Glomerular endothelial cell (primary cell): ENCODE measurements at places on chromosomes 12 and 14.

DNA sequence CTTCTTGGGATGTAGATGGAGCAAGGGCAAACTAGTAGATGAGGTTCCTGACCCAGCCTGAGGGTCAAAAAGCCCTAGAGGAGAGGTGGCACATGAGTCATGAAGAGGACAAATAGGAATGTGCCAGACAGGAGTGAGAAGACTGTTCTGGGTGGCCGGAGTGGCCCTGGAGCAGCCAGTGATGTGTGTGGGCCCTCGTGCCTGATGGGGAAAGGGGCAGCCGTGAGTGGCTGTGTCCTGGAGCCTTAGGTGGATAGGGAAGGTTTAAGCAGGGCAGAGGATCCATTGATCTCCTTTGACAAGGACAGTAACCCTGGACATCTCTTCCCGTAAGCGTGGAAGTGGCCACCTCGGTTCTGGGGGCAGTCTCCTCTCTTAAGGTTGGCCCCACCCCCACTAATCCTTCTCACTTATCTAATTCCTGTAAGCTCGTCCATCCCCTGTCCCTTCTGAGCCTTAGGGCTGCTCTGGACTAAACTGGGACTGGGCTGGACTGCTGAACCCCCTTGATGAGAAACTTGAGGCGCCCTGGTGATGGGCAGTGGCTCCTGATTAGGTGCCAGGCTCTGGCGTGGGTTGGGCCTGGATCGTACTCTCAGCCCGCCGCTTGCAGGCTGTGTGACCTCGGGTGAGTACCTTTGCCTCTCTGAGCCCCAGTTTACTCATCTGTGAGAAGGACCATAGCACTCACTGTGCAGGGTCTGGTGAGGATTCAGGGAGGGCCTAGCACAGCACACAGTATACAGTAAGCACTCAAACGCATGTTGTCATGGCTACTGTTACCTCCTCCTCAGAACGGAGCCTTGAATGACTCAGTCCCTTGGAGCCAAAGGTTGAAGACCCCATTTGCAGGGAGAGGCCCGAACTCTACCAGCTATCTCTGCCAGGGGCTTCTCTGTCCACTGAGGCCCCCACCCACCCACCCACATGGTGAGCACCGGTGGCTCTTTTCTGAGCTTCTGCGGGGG, 4.0 kb downstream of the FAM222A start:
- DNase-seq, result no peak

DNA sequence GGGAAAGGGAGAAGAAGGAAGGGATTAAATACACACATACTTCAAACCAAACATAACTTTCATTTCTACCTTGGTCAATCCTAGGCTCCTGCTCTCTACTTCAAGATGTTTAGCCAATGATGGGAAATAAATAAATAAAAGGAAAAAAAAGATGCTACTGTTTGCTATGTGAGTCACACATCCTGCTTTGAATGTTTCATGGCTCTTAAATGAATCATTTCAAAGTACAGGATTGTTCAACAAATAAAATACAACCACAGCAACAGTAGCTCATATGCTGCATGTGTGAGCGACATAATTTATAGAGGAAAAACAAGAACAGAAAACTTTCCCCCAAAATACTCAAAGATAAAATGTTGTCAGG, 54.3 kb upstream of the NPFF start:
- DNase-seq, result peak; percentile 81

DNA sequence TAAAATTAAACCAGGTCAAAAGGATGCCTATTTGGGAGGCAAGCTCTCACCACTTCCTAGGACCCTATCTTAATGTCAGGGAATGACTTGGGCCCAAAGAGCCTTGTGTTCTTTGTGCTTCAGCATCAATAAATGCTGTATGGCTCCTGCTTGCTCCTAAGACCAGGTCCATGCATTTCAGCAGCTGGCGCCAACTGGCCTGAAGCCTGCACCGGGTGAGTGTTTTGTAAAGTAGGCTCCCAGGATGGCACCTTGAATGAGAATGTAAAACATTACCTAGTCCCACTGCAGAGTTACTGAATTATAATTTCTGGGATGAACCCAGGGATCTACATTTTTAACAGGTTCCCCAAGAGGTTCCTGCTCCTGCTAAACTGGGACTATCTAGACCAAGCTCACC, 16.1 kb upstream of the SLC38A4 start:
- DNase-seq, result no peak

DNA sequence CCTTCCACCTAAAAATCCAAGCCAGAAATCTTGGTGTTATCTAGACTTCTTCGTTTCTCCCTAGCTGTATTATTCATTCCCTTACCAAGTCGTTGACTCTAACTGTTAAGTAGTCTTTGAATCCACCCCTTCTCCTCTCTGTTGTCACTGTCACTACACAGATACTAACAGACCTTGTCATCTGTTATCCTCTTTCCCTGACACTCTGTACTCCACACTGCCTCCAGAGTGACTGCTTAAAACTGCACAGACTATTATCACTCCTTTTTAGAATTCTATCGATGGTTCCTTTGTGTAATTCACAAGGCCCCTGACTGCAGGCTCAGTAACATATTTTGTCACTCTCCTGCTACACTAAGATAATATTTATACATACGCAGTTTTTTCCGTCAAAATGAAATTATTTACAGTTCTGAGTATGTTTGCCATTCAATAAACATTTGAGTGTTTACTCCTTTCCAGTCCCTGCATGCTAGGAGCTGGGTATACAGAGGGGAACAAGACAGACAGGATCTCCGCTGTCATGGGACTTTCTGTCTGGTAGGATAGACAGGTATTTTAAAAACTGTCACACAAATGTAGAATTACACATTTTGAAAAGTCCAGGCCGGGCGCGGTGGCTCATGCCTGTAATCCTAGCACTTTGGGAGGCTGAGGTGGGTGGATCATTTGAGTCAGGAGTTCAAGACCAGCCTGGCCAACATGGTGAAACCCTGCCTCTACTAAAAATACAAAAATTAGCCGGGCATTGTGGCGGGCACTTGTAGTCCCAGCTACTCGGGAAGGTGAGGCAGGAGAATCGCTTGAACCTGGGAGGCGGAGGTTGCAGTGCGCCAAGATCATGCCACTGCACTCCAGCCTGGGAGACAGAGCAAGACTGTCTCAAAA, 3.8 kb downstream of the MARS1 start:
- no peak for DNase-seq

DNA sequence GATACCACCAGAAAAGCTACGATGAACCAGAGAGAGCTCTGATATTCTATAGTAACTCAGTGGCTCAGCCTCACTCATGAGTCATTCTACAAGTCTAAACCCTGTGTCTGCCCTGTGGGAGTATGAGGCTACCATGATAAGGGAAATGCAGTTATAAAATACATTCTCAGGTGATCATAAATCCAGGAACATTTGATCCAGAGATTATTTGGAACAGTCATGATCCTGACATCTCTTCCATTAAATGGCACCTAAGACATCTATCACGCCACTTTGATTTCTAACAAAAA, 202.6 kb upstream of the RASSF8 start:
- no peak for DNase-seq

DNA sequence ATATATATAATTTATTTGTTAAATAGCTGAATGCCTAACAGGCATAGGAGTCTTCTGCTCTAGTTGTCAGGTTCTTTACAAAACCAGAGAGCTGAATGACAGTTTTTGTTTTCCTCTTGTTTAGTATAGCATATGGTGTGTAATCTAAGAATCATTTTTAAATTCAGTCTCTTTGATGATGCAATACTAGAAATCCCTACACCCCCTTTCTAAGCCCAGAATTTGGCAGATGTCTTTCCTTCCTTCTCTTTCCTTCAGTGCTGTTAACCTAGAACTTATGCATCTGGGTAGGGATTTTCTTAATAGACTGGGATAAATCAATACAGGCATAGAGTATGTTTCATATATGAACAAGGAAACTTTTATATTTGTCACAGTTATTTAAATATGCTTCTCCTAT, 198.1 kb downstream of the KCNH5 start:
- DNase-seq, result no peak

GRCh38 chr14:91935586-91935985, 11.9 kb downstream of the FBLN5 start:
- no peak for DNase-seq

GRCh38 chr14:22872033-22872832, 693 bp downstream of the LRP10 start:
- DNase-seq, result no peak

- DNase-seq, result no peak
Measured at GRCh38 chr12:129169928-129170327, 316.6 kb downstream of the GLT1D1 start.

GRCh38 chr12:132133952-132134652, 10.0 kb downstream of the DDX51 start:
- DNase-seq, result no peak

- no peak for DNase-seq
Measured at GRCh38 chr14:55803873-55804553, 224.0 kb downstream of the KTN1 start.

- no peak for DNase-seq
Measured at GRCh38 chr12:89663577-89664357, 44.9 kb downstream of the ATP2B1 start.

- no peak for DNase-seq
Measured at GRCh38 chr14:26987744-26988363, 390.0 kb upstream of the NOVA1 start.

DNA sequence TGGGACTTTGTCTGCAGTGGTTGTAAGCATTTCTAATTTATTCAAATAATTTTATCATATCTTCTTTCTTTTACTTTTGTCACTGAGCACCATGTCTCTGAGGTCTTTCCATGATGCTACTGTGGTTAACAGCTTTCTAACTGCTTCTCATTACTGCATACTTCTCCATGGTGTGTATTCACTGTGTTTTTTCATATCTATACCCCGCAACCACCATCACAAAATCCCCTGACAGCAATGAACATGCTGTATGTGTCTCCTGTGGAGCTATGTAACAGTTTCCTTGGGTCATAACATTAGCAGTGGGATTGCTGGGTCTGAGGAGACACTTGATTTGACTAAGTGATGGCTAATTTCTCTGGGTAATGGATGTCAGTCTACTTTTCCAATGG, 29.2 kb upstream of the CHST11 start:
- no peak for DNase-seq

GRCh38 chr12:124191024-124191359, 103.9 kb upstream of the RFLNA start:
- no peak for DNase-seq

DNA sequence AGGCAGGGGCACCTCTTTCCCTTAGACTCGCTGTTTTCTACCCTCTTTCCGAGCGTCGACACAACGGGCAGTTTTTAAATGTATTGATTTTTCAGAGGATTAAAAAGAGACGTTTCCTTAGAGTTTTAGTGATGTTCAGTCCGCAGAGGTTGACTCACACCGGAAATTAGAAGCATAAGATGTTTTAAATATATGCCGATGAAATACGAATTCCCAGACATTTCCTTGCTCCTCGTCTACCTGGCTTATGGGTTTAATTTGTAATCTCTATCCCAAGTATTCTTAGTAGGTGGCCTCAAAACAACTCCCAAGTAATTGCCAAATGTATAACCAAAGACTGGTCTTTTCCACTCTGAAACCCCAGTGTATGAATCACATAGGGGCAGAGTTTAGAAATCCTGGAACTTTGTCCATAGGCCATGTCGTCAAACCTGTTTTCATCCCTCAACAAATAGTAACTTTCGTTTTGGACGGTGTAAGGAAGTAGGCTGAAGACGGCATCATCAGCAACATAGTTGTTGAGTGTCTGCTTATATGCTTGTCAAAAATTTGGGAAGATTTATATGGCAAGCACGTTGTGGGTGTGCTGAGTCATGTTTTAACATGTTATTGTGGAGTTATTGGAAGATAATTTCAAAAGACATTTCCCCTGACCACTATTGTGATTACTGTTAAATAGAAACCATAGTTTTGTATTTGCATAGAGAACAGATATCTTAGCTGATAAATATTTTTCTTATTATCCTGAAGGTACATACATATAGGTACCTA, 824 bp downstream of the TBK1 start:
- peak; percentile 55 for DNase-seq

GRCh38 chr14:32443890-32444661, 115.0 kb downstream of the AKAP6 start:
- DNase-seq, result no peak

GRCh38 chr12:16119618-16120415, 157.7 kb downstream of the SLC15A5 start:
- no peak for DNase-seq

DNA sequence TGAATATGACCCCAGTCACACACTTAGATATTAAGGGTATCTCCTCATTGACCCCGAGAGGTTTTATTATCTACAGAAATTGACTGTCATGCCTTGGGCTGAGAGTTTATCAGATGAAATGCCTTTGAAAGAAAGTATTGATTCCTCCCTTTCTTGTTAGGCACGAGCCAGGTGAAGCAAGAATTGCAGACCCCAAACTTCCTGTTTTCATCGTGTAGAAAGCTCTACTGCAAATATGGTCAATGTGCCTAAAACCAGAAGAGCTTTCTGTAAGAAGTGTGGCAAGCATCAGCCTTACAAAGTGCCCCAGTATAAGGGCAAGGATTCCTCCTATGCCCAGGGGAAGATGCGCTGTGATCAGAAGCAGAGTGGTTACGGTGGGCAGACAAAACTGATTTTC, 143.9 kb upstream of the FUT8 start:
- DNase-seq, result no peak

DNA sequence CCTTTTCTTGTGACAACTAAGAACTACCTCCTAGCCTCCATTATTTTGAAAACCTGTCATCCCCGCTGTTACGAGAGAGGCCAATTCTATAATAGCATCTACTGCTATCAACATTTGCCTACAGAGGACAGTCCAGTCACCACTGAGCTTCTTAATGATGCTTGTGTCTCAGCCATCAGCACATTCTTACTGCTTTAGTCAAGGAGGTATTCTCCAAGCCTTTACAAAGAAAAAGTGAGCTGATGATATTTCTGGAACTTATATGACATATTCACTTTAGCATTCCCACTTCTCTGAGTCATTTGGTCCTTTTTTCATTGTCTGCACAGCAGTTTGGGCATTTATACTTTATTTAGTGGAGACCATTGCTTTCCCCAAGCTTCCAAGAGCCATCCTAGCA, 497.7 kb upstream of the RPL10L start:
- DNase-seq, result no peak

DNA sequence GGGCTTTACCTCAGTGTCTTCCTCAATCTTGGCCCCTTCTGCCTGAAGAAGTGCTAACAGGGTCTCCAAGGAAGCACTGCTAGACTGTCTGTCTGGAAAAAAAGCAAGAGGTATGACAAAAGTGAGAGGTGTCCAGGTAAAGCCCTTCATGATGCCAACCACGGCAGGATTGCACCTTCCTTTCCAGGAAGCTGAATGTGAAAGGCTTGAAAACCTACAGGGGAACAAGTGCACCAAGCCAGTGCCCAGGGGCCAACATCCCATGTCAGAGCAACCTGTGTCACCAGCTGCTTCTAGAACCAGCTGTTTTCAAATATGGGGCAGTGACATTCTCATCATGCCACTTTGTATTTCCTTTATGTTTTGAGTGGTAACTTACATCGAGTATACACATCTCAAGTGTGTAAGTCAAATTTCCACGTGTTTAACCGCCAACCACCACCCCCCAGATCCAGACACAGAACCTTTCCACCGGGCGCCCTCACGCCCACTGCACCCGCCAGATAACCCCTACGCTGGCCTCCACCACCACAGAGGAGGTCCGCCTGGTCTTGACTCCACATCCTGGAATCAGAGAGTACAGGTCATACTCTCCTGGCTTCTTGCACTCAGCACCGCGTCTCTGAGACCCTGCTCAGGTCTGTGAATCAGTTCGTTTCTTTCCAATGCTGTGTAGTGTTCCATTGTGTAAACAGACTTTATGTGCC, 27.3 kb downstream of the VPS37B start:
- no peak for DNase-seq
